ENCODE measurements at places on chromosomes 5 and 9.

DNA sequence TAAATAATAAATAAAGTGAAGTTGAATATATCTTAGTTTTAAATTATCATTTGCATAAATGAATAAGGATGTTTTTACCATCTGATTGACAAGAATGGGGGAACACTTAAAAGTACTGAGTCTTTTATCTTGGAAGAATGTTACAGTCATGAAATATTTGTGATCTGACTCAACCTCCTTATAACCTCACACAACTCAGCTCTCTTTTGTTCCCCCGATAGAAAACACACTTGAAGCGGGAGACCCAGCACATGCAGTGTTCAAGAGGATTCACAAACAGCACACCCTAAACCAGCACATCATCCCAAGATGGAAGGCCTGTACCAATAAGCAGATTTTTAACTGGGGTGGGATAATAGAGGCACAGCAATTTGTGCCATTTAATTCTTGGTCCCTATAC lies 15.5 kb downstream of the BAAT start:
- DNase-seq: no peak

- DNase-seq: no peak
These were observed 1018.4 kb downstream of the TAF11L14 start for GRCh38 chr5:18652404-18653215.

- DNase-seq: no peak
These were observed 6.8 kb downstream of the HAND1 start for GRCh38 chr5:154470947-154471870.

DNA sequence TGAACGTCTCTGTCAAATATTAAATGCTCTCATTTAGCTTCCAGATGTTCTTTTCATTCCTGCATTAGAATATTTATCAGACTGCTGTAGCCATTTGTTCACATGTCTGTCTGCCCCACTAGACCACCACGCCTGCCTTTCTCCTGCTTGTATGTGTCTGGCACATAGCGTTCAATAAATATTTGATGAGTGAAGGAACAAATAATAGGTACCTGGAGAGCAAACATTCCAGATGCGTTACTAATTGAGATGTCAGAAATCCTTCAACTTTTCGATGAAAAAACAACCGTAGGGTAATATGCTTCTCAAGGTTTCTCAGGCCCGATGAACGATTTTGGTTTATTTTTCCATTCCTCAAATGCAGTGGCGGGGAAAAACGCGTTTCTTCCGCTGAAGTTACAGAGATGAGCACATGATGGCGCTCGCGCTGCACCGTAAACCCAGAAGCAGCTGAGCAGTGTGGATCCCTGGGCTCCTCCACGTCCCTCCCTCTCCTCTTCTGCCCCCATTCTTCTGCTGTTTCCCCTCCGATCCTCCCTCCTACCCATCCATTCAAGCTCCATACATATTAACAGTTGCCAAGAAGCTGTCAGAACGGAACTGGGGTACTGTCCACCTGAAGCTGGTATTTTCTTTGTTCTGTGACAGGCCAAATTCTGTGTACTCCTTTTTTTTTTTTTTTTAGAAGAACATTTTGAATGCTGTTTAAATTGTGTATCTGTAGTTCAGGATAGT lies 245.4 kb downstream of the MPDZ start:
- peak; percentile 63 for DNase-seq

DNA sequence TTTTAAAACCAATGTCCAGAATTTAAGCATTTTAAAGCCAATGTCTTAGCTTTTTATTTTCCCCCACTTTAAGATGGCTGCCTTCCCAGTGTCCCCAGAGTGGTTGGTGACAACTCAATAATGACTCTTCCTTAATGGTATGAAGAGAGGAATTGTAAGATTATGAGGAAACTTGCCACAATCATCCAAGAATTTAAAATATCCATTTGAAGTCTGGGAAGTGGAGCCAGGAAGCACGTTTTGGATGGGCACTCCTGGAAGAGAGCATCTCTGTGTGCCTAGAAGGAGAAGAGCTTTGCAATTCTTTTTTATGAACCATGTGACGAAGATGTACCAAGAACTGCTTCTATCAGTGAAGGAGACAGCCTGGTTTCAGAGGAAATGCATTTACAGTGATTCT lies 11.3 kb upstream of the IGFBPL1 start:
- no peak for DNase-seq

DNA sequence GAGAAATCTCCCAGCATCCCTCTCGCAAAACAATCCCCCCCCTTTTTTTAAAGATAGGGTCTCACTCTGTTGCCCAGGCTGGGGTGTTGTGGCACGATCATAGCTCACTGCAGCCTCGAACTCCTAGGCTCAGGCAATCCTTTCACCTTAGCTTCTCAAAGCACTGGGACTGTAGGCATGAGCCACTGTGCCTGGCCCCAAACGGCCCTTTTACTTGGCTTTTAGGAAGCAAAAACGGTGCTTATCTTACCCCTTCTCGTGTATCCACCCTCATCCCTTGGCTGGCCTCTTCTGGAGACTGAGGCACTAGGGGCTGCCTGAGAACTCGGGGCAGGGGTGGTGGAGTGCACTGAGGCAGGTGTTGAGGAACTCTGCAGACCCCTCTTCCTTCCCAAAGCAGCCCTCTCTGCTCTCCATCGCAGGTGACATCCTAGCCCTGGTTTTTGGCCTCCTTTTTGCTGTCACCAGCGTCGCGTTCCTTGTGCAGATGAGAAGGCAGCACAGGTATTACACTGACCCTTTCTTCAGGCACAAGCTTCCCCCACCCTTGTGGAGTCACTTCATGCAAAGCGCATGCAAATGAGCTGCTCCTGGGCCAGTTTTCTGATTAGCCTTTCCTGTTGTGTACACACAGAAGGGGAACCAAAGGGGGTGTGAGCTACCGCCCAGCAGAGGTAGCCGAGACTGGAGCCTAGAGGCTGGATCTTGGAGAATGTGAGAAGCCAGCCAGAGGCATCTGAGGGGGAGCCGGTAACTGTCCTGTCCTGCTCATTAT lies 6.8 kb downstream of the CA9 start:
- no peak for DNase-seq

- DNase-seq: no peak
These were observed 9.4 kb upstream of the GM2A start for GRCh38 chr5:151243564-151243963.

GRCh38 chr5:114191441-114191840 lies 170.4 kb upstream of the KCNN2 start:
- peak; percentile 6 for DNase-seq

GRCh38 chr5:116032094-116032517 lies at the start of gene ARL14EPL:
Gene ARL14EPL (plus strand): TSS chr5:116032472. CDS start chr5:116051466, 18,994 bp downstream.
- DNase-seq: peak; percentile 96

GRCh38 chr9:36985061-36985768 lies 48.9 kb downstream of the PAX5 start:
- no peak for DNase-seq

- no peak for DNase-seq
These were observed 652.3 kb downstream of the BNC2 start for GRCh38 chr9:16217943-16218701.

DNA sequence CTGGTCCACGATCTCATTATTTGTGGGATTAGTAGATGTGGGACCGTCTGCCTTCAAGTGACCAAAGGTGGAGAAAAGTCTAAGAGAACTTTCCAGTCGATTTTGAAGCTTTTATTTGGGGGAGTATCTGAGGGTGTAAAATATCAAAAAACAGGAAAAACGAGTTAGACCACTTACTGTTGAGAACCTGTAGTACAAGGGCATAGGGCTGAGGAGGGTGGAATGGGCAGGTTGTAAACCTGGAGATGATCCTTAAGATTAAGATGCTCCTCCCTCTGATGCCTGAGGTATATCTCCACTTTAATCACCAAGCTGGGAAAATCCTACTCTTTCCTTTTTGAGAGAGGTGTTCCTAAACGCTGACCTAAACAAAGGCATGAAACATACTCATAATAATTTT lies 32.0 kb upstream of the GTF2H2C start:
- DNase-seq: no peak

DNA sequence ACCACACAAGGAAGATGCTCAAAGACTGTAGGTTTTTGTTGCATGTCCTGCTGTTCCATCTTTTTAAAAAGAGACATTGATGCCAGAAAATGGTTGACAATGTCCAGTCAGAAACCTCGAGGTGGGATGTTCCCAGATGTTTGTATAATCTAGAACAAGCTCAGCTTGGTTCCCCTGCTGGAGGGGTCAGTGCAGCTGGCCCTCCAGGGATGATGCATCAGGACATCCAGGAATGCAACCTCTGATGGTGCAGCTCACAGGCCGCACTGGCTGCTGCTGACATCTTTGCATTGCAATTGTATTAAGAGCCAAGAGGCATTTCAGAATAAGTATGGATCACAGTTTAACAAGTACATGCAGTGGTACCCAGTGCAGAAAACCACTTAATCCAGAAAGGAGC lies 122.4 kb downstream of the MED10 start:
- no peak for DNase-seq

DNA sequence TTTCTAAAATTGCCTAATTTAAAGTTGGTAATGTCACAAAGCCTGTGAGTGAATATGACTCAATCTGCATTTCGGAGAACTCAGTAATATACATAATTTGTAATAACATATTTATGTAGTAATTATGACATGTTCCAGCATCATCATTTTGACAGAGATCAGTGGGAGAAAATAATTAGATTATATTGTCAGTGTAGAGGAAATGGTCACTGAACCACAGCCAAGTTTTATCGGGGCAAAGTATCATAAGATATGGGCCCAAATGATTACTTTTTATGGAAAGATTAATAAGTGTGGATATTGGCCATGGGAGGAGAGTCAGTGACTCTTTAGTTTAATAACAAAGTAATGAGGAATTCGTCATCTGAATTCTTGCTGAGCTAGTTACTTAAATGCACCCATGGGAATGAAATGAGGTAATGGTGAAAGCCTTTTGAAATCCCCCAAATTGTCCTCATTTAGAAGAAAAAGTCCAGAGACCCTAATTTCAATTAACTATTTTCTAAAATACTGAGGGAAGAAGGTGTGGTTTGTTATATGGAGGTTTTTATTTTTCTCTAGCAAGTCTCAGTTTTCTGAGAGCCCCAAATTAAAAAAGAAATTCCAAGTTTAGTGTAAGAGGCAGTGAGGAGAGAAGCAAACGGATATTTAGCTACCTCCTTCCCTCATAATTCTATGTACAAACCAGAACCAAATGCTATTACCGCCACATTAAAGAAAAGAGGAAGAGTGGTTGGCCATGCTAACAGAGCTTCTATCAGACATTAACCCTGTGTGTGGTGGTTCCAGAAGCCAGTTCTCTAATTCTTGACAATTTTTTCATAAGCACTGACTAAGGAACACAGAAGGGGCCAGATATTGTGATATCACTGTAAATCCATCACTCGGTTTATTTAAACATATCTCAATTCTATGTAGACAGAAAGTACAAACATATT lies 37.7 kb upstream of the MRPS30 start:
- DNase-seq: no peak

- no peak for DNase-seq
These were observed 55.9 kb upstream of the NEURL1B start for GRCh38 chr5:172585114-172585513.

DNA sequence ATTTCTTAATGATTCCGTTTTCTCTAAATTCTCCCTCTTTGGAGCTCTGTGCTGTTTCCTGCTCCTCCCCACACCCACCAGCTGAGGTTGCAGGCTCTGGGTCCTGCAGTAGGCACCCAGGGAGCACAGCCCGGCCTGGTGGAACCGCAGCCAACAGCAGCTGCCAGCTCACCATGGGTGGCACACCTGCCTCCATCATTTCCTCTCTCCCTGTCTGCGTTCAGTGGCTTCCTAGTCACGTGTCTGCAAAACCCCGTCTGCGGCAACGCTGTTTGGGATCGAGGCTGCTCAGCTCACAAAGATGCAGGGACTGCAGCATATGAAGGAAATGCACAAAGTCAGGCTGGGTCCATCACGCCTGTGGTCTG lies 367.8 kb downstream of the IRX2 start:
- DNase-seq: no peak

DNA sequence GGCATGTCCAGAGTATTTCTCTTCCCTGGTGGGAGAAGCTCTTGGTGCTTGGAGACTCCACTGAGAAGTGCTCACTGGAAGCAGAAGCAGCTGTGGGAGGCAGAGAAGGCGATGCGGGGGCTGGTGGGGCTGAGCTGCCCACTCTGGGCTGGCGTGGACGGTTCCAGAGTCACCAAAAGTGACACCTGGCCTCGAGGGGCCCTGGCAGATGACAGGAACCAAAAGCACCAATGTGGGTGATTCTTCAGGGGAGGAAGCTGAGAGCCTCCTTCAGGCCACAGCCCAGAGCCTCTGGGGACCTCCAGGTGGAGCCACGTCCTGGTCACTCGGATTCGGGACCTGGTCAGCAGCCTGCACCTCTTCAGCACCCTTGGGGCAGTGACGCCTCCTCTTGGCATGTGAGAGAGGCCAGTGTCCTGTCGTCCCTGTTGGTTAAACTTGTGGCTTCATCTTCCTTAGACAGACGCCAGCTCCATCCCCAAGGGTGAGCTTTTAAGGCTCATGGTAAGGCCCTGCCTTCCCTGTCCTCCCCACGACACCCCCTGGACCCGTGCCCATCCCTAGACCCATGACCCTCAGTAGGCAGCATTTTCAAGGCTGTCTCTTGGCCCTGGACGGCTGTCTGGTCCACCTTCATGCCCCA lies 78.7 kb upstream of the IRX4 start:
- DNase-seq: no peak

DNA sequence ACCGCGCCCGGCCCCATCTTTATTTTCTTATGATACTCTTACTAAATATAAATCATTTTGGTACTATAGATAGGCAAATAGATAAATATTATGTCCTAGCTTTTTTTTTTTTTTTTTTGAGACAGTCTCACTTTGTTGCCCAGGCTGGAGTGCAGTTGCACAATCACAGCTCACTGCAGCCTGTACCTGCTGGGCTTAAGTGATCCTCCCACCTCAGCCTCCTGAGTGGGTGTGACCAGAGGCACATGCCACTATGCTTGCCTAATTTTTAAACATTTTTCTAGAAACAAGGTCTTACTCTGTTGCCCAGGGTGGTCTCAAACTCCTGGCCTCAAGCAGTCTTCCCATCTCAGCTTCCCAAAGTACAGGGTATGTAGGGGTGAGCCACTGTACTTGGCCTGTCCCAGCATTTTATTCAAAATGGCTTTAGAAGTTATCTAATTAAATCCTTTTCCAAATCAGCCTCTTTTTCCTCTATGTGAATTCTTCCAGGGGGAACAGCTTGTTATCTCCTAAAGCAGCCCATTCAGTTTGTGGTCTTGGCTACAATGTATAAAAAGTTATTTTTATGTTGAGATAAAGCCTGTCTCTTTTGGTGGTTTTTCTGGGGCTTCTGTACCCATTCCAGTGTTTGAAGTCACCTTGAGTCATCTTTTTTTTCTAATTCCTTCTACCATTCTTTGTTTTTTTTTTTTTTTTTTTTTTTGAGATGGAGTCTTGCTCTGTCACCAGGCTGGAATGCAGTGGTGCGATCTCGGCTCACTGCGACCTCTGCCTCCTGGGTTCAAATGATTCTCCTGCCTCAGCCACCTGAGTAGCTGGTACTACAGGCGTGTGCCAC lies 12.1 kb downstream of the MELK start:
- DNase-seq: no peak

DNA sequence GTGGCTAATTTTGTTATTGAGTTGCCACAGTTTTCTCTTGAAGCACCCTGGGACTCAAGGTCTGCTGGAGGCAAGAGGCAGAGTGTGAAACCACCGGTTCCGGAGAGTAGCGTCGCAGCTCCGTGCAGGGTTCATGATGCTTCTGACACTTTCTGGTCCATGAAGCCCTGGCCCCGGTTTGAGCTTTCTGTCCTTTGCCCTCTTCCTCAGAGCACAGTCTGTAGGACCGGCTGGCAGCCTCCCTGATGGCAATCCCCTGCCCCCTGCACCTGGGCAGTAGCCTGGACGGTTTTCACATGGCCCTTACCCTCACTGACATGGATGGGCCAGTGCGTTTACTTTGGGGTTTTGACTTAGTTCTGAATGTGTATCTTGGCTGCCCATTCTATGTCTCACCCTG lies 111.9 kb downstream of the PJA2 start:
- DNase-seq: no peak

GRCh38 chr9:37476930-37477329 lies 8.8 kb upstream of the POLR1E start:
- no peak for DNase-seq

All from lung microvascular endothelial cell (primary cell).